Left kidney (tissue), 8 donors: ENCODE measurements at places on chromosomes 4 and X.

DNA sequence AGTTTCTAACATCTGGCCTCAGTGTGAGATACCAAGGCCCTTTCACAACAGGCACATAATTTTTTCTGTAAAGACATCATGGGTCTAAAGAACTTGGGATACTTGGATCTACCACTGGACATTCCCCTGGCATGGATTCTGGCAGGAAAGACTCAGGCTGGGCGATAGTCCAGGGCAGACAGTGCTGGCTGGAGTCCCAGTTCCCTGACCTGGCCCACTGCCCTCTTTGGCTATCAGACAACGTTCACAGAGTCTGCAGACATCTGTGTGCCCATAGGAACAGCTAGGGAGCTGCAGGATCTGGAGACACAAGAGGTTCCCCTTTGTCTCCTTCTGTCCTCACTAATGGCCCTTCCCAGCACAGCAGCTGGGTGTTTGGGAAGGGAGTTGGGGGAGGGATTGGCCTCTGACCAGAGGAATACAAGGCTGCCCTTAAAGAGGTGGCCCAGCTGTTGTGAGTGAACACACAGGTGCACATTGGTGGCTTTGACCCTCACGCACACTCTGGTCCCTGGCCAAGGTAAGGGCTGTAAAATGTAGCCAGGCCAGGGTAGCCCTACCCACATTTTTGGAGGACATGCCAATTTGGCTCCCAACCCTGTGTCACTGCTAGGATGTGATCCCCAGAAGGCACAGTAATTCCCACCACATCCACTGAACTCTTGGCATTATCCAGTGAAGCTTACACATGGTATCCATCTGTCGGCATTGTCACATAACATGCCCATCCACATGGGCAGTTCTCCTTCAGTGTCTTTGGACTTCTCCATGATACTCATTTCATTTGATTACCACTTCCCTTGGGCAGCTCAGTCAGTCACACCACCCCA is 72.3 kb downstream of the SOX3 start:
- no peak for DNase-seq

DNA sequence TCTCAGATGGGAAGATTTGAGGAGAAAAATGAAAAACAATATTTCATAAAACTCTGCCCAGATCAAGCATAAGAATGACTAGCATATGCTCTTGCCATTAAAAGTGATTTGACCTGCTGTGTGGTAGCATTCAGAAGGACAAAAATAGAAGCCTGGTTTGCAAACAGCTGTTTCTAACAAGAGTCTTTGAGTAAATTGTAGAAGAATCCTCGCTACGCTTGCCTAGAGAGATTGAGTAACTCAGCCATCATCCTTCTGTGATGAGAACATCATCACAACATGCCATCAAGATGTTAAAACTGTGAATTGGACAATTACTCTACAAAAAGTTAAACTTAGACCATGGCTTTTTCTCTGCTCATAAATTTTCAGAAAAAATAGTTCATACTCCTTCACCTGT is 168.9 kb upstream of the PUDP start:
- no peak for DNase-seq

GRCh38 chrX:152902502-152902820 is 4.6 kb downstream of the ZNF185 start:
- DNase-seq: no peak

GRCh38 chr4:89174784-89175183 is 63.5 kb downstream of the TIGD2 start:
- DNase-seq: no peak

DNA sequence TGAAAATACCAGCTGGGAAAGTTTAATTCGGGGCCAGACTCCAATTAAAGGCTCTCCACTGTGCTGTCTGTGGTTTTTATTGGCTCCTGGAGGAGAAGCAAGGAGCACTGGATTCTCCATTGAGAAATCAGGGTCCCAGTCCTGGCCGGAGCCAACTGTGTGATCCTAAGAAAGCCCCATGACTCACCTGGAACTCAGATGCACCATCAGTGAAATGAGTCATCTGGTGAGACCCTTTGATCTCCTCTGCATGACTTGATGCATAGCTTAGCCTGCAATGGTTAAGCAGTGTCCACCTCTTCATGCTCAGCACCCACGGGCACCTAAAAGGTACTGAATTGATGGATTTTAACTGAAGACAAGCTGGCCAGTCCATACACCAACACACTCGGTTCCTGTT is 119.2 kb upstream of the VCX3B start:
- no peak for DNase-seq

DNA sequence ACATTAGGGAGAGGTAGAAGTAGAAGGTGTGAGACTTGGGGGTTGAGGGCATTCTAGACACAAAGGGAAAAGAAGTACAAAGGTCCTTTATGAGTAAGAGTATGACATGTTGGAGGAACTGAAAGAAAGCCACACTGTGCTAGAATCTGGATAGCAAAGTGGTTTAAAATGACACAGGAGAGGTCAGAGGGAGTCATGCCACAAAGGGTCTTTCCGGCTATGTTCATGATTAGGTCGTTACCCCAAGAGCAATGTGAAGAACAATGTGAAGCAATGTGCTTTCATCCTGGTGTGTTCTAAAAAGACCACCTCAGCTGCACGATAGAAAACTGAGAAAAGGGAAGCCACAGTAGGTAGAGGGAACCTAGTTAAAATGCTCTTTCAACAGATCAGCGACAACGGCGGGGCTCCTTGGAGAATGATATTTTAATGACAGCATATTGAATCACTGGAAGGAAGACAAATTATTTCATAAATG is 29.2 kb downstream of the SMIM14 start:
- DNase-seq: no peak

DNA sequence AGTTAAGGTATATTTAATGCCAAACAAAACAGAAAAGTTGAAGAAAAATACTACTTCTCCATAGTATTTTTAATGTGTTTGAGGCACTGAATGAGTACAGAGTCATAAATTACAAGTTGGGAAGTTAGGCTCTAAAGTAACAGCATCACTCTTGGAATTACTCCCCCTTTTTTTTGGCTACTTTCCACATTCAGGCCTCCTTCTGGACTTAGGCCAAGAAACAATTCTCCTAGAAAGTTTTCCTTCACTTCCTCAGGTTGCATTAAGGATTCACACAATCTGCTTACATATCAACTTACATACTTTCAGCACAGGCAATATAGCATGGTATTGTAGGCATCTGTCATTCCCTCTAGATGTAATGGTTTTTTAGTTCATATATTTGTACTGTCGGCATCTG is 52.1 kb downstream of the TMEM165 start:
- DNase-seq: peak; percentile 37

- DNase-seq: no peak
These were observed 6.5 kb upstream of the MRPL1 start for GRCh38 chr4:77856152-77856551.

- no peak for DNase-seq
These were observed 100.4 kb downstream of the ITM2A start for GRCh38 chrX:79266702-79267101.

- DNase-seq: no peak
These were observed 23.0 kb upstream of the NFKB1 start for GRCh38 chr4:102478186-102478585.

DNA sequence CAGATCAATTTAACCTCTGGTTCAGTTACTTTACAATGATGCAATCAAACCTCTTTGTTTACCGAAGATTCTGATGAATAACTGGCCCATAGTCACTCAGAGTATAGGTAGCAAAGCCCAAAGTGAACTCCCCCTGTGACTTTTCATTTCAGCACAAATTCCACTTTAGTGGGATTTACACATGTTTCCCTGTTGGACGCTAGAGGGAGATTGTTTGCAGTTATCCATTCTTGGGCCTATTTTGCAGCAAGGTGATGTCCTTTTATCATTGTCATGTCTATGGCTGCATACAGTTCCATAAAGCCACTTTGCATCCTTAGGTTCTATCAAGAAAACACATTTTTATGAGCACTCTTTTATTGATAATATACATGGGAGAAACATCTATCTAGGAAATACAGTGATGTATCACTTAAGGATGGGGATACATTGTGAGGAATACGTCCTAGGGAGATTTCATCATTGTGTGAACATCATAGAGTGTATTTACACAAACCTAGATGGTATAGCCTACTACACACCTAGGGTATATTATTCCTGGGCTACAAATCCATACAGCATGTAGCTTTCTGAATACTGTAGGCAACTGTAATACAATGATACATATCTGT is 14.5 kb upstream of the DKK2 start:
- DNase-seq: no peak

- DNase-seq: no peak
These were observed 13.6 kb upstream of the NAT8L start for GRCh38 chr4:2045518-2045951.

- DNase-seq: no peak
These were observed 329.4 kb upstream of the PPARGC1A start for GRCh38 chr4:24219209-24219608.

- no peak for DNase-seq
These were observed 92.6 kb upstream of the TRPC3 start for GRCh38 chr4:122044501-122044900.

- peak; percentile 47 for DNase-seq
These were observed 1.1 kb downstream of the RNF150 start for GRCh38 chr4:141132072-141132708.

- DNase-seq: peak; percentile 14
These were observed 130.7 kb upstream of the GPRIN3 start for GRCh38 chr4:89438102-89438831.

- no peak for DNase-seq
These were observed 288.4 kb downstream of the CRLF2 start for GRCh38 chrX:924017-924416.

GRCh38 chr4:83362492-83363329 is 28.1 kb upstream of the HPSE start:
- DNase-seq: no peak

GRCh38 chrX:38817004-38817703 is 15.9 kb downstream of the MID1IP1 start:
- DNase-seq: no peak

GRCh38 chr4:99389606-99390005 is 37.1 kb upstream of the ADH1C start:
- DNase-seq: no peak

- DNase-seq: no peak
These were observed 254.0 kb downstream of the TMA16 start for GRCh38 chr4:163748449-163748848.

- no peak for DNase-seq
These were observed 262.6 kb downstream of the ADGRL3 start for GRCh38 chr4:61462451-61463326.

DNA sequence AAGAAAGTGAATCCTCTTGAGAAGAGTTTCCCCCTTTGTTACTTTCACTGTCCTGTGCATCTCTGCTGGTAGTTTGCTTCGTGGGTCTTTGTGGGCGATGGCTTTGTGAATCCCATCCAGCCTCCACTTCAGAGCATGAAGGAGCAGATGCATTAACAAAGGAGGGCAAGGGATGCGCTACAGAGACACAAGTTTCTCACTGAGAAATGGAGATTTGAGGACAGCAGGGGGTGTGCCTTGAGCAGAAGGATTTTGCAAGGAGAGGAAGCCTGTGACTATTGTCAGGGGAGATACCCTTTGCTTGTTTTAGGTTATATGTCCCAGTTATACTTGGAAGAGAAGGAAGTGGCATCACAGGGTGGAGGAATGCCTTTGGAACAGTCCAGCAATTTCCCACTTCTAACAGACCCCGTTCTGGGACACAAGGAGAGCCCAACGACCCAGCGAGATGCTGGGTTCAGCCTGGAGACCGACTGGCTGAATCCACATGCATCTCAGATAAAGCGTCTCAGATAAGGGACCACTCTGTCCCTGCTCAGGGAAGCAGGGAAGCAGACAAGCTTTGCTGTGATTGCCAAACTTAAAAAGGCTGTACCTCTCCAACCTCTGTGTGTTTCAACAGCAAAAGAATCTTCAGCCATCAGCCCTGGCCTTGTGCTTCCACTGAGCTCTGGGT is 314.6 kb upstream of the GATB start:
- no peak for DNase-seq

DNA sequence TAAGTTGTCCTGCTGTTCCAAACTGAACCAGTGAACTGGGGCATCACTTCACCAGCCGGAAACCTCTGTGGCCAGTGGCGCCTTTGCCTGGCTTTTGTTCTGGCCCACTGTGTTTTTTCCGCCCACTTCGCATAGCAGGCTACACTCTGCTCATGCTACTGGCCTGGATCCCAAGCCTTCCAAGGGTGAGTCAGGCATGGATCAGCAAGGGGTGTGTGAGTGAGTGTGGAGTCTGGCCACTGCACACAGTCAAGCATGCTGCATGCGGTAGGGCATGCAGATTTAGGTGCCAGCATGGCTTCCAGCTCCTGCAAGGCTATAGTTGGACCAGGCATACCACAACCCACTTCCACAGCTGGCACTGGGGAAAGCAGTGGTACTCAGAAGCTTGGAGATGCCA is 1967.9 kb downstream of the C4orf33 start:
- no peak for DNase-seq

DNA sequence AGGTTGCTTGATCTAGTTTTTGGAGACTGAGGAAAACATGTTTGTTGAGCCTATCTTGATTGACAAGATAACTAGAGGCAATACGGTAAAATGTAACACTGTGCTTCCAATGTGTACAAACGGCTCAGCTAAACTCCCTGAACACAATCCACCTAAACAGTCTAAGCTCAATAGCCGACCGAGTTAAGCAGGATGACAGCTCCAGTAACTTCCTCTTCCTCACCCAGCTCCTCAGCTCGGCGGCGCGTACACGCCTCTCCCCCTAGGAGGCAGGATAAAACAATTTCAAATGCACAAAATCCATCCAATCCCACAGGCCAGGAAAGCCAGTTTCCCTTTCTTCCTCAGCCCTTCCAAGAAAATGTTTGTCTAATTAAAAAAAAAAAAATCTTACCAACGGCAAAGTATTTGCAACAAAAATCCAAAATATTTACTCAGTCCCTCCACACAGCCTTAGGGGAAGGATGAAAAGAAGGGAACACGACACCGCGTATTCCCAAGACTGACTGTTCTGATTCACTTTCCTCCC is 1.0 kb downstream of the CNOT6L start:
- peak; percentile 85 for DNase-seq

GRCh38 chr4:149265645-149266044 is 550.0 kb downstream of the IQCM start:
- DNase-seq: no peak

DNA sequence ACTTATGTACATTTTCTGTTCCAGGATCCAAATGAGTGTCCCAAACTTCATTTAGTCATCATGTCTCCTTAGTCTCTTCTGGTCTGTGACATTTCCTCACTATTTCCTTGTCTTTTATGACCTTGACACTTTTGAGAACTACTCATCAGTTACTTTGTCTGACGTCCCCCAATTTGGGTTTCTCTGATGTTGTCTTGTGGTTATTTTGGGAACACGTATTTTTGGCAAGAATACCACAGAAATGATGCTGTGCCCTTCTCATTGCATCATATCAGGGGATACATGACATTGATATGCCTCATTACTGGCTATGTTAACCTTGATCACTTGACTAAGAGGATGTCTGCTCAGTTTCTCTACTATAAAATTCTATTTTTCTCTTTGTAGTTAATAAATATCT is 308.8 kb downstream of the ZNF674 start:
- no peak for DNase-seq
